DND-41 (cell line): ENCODE measurements at places on chromosomes 2 and 18.

- no peak for DNase-seq
These were observed 200.7 kb downstream of the SLC4A3 start for GRCh38 chr2:219828127-219828526.

- no peak for DNase-seq
These were observed 81.5 kb downstream of the LDLRAD4 start for GRCh38 chr18:13300029-13300428.

DNA sequence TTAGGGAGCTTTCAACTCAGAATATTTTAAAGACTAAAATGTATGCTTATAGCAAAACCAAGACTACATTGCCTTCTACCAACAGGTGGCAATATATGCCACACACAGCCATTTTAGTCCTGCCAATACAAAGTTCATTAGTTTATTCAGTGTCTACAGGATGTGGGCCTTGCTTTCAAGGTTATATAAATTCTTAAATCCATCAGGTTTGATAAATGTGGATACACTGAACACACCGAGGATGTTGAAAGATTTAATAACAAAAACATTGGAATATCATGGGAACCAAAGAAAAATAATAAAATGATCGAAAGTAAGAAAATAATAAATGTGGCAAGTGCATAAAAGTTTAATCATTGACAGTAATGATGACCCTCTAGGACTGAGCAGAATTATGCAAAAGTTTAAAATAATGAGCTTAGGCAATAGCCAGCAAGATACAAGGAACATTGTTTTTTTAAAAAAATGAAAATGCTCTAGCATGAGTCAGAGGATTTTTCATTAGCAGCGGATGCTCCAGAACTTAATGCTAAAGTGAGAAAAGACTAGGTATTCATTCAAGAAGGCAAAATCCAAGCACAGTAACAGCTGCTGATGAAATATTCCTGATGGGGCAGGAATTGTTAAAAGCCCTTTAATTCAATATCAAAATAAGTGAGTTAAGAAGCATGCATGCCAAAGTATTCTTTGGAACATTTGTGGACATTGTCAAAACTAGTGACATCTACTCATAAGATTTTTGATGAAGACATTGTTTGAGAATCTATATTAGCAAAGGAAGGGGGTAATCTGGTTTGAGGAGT is 14.2 kb downstream of the SCN9A start:
- DNase-seq = no peak

- DNase-seq = no peak
These were observed 573.0 kb downstream of the GALR1 start for GRCh38 chr18:77822632-77823031.

DNA sequence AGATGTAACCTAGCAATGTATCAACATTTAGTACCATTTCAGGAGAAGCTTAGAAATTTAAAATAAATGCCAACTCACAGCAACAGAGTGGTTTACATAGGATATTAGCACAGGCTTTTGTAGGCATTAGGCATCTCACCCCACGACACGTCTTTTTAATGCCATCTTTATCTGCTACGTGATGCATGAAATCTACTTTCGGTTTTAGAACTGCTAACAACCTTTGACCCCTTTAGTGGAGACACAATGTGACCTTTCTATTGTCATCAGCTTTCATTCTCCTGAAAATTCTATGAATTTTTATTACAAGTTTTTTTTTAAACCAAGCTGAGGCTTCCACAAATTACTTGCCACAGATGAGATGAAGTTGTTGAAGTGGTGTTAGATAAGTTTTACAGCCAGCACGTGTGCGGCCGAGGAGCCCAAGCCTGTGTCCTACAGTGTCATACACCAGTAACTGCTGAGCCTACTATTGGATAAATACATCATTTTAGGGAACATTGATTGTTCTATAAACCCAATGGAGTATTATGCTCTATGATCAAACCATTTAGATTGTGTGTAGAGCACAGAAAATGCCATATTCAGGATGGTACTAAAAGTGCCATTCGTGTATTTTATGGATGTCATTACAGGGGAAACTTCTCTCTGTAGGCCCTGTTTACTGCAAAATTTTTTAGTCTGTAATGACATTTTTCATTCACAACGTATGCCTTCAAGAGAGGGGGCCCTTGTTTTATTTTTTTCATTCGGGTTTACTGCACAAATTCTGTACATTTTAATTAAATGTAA is 151.6 kb downstream of the PTGR3 start:
- DNase-seq = no peak

DNA sequence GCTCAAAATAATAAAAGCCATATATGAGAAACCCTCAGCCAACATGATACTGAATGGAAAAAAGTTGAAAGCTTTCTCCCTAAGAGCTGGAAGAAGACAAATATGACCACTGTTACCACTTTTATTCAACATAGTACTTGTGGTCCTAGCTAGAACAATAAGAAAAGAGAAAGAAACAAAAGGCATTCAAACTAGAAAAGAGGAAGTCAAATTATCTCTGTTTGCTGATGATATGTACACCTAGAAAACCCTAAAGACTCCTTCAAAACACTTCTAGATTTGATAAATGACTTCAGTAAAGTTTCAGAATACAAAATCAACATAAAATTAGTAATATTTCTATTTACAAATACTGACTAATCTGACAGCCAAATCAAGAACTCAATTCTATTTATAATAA is 328.8 kb upstream of the GCFC2 start:
- DNase-seq = no peak

DNA sequence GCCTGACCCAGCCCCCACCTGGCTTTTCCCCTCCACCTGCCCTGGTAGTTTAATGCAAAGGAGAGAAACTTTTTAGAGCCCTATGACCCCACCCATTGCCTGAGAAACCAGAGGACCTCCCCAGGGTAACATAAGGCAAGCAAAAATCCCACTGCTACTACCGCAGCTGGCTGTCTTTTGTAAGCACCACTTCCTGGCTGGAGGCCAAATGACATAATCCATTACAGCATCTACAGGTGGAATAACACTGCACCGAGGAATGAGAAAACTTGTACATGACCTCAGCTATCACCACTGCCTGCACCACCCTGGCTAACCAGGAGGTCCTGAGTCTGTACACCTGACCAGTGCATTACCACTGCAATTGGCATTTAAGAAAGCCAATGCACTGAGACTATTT is 149.6 kb upstream of the GALNT5 start:
- DNase-seq = peak; percentile 89

- DNase-seq = no peak
These were observed 55.5 kb upstream of the ADAM23 start for GRCh38 chr2:206387808-206388207.

DNA sequence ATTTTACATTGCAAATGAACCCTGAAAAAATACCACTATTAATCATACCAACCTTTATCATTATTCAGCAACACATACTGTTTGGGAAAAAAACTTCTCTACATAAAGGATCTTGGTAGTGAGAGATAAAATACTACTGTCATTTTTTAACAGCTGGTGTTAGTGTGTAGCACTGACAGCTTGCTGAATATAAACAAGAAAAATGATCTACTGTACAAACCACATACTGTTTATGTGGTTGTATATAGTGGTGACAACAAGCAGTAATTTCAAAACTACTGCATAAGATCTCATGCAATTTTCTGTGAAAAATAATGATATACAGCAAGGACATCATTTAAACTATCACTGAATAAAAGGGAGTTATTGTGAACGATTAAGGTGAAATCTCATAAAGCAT is 601.2 kb downstream of the LRP1B start:
- no peak for DNase-seq

DNA sequence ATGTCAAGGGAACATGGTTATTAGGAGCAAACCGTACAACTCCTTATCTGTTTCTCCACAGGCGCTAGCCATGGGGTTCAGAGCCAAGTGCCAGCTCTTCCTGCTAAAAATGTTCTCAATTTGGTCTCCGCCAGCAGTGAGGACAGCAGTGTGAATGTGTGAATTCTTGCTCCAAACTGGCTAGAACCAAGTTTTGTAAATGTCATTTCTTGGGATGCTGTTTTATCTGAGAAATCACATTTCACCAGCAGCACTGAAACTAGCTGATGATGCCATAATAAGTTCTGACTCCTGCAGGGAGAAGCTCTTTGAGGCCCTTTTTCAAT is 140.6 kb upstream of the LGALSL start:
- no peak for DNase-seq

DNA sequence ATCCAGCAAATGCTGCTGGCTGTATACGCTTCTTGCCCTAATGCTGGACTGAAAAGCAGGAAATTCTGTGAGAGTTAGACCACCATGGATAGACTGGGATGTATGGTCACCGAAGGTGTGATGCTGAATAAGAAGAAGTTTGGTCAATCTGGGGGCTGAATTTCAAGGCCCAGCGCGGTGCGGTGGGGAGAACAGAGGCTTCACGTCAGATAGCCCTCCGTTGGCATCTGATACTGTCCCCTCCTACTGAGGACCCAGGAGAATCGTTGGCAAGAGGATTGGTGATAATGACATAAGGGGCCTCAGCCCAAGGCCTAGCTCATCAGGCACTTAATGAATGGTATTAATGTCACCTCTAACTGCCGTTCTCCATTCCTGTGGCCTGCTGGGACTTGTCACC is 97.3 kb upstream of the ST3GAL5 start:
- no peak for DNase-seq

DNA sequence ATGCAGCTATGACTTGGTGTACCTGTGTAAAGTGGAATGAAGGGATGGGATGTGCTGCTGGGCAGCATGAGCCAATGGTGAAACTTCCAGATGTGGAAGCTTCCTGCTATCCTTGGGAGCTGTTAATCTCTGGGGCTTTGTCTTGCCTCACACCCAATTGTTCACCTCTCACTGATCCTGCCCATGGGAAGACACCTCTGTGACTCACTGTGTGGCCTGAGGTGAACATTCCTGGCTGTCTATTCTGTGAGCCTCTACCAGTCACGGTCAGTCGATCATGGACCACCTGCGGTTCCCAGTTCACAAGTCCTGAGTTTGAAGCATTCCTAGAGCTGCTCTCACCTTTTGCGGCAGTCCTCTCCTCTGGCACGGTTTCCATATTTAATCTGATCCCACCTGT is 12.1 kb downstream of the NEURL3 start:
- no peak for DNase-seq

DNA sequence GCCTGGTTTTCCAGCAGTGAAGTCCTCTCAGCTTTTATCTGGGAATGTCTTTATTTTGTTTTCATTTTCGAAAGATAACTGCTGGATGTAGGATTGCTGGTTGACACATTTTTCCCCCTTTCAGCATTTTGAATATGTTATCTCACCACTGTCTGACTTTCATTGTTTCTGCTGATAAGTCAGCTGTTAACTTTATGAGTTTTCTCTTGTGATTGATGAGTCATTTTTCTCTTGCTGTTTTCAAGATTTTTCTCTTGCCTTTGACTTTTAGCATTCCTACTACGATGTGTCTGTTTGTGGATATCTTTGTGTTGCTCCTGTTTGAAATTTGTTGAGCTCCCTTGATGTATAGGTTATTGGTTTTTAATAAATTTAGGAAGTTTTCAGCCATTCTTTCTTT is 85.5 kb downstream of the AGPS start:
- no peak for DNase-seq

DNA sequence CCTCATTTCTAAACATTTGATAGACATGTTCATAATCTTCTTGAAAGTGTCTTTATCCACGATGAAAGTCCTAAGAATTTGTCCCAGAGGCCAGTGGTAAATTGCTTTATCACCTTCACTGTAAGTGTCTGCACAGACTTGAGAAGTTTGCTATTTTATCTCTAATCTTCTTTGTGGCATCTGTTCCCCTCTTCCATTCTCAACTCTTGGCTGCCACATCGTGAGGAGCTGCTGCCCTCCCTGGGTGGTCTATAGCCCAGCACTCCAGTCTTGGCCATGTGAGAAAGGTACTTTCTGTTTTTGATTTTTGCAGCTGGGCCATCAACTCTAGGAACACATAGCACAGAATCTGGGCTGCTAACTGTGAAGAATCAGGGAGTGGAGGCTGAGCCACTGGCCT is 45.5 kb downstream of the SLC14A2 start:
- DNase-seq = no peak

- DNase-seq = no peak
These were observed 317.2 kb downstream of the CPS1 start for GRCh38 chr2:210873631-210874030.

DNA sequence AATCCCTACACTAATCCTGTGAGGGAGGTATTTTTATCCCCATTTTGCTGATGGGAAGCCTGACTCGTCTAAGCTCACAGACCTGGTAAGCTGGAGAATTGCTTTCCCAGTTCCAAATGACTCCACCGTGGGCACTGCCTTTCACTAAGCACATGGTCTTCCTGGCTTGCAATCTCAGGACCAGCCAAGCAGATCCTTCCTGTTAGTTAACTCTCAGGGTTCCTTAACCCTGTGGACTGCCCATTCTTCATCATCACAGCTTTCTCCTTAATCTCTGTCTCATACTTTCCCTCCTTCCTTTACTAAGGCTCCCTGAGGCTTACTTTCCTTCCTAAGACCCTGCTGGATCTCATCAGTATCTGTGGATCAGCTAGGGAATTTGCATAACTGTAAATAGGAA is 122.2 kb upstream of the ZEB2 start:
- DNase-seq = no peak

DNA sequence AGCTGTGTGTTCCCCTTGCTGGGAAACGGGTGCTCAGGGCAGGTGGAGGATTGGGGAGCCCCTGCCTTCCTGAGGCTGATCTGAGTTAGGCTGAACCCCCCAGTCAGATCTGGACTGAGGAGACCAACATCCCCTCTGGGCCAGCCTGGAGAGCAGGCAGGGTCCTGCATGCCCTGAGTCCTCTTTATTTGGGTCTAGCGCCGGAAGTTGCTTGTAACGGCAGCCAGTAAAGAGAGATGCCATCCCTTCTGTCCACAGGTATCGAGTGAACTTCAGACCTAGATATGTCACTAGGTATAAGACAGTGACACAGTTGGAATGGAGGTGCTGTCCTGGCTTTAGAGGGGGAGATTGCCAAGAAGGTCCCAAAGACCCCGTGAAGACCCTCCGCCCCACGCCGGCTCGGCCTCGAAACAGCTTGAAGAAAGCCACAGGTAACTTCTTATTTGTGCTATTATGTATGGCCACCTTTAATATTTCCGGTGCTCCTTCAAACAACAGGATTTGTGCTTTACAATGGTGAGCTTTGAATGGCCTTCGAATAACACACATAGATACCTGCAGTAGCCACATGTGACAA is 38.0 kb downstream of the EMILIN2 start:
- DNase-seq = no peak

GRCh38 chr2:45774688-45775244 is 123.3 kb downstream of the PRKCE start:
- no peak for DNase-seq

GRCh38 chr2:195151711-195152110 is 505.3 kb upstream of the SLC39A10 start:
- no peak for DNase-seq

DNA sequence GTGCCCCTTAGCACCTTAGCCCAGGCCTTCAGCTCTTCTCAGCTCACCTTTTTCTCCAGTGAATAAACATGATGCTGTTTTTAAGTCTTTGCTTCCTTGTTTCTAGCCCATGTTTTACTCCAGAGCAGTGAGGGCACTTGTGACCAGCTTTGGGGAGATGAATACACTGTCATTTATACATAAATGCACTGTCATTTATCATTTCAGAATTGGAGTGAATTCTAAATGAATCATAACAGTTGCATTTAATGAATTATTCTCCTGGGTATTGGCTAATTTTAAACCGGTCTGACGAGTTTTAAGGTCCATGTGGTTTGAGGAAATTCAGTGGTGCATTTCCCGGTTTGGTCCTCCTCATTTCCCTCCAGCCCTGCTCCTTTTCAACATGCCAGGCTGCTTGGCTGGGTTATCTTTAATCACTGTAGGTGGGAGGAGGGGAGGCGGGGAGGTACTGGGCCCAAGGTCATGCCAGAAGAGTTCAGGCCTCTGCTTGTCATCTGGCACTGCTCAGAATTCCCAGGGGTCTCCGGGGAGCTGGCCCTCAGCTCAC is 23.9 kb downstream of the PRKCE start:
- DNase-seq = no peak

- DNase-seq = no peak
These were observed 737.2 kb upstream of the RAB6C start for GRCh38 chr2:129242269-129242668.
